ENCODE measurements at places on chromosomes 6 and 20.

DNA sequence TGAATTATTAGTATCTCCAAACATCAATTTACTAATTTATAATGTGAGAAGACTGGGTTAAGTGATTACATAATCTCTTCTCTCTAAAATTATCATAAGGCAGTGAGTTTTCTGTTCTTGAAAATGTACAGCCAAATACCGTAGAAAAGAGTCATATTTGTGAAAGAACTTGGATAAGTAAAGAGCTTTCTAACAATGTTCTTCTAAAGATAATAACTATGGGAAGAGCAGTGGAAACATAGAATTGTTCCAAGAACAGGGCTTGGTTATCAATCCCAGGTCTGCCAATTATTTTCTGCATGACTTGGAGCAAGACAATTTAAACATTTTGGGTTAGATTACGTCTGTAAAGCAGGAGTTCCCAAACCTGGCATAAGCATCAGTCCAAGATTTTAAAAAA is 198.1 kb upstream of the SGK1 start:
- DNase-seq: no peak

GRCh38 chr6:11493974-11494373 is 43.6 kb upstream of the TMEM170B start:
- DNase-seq: no peak

DNA sequence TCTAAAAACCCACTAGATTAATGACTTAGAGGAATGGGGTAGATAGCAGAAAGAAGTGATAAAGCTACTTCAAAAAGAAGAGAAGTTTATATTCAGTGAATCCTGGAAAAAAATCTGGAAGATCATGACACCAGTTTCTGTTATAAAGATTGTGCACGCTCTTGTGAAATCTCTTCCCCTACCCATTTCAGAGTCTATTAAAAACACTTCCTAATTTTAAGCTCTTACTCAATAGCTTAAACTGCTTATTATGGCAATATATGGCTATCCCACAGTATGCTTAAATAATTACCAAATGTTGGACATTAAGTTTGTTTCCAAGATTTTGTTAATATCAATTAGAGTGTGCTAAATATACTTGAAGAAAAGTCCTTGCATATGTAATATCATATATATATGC is 585.3 kb upstream of the MAN1A1 start:
- DNase-seq: no peak

- DNase-seq: no peak
These were observed 48.9 kb downstream of the ALDH5A1 start for GRCh38 chr6:24543683-24544082.

- DNase-seq: peak; percentile 58
These were observed 35.4 kb downstream of the MAN1A1 start for GRCh38 chr6:119313937-119314884.

- DNase-seq: no peak
These were observed 380.6 kb upstream of the JAG1 start for GRCh38 chr20:11054266-11054993.

- DNase-seq: peak; percentile 28
These were observed 143.5 kb downstream of the ZFP64 start for GRCh38 chr20:52047811-52048764.

- no peak for DNase-seq
These were observed 18.3 kb upstream of the WFDC9 start for GRCh38 chr20:45649312-45649863.

DNA sequence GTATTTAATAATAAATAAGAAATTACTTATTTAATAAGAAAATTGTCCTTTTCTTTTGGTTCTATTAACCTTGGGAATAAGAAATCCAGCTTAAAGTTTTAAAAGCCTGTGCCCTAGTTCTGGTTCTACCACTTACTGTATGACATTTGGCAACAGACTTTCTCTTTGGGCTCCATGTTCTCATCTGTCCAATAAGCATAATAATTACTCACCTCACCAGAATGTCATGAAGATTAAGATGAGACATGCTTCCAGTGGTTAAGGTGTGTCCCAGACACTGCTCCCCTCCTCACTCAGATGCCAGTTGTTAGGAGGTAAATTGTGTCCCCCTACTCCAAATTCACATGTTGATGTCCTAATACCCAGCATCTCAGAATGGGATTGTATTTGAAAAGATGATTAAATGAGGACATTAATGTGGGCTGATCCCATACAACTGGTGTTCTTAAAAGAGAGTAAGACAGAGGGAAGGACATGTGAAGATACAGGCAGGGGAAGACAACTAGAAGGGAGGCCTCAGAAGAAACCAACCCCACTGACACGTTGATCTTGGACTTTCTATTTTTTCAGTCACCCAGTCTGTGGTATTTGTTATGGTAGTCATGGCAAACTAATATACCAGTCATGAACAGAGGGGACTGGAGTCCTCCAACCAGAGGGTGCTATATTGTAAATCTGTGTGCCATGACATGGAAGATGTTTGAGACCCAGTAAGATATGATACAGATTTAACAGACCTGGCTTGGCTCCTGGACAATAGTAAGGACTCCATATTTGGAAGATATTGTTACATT is 6.4 kb upstream of the MICAL1 start:
- peak; percentile 23 for DNase-seq

- no peak for DNase-seq
These were observed 196.3 kb upstream of the SLC24A3 start for GRCh38 chr20:19016140-19016497.

- no peak for DNase-seq
These were observed 29.6 kb upstream of the MICB start for GRCh38 chr6:31468311-31468710.

DNA sequence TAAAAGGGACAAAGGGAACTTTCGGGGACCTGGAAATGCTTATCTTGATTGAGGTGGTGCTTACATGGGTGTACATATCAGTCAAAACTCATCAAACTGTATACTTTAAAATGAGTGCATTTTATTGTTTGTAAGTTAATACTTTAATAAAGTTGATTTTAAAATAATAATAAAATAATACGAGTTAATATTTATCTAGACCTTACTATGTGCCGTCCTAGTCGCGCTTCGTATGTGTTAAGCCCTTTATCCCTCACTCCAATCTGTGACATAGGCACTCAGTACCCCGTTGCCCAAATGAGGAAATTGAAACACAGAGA is 47.5 kb downstream of the PDYN start:
- no peak for DNase-seq

DNA sequence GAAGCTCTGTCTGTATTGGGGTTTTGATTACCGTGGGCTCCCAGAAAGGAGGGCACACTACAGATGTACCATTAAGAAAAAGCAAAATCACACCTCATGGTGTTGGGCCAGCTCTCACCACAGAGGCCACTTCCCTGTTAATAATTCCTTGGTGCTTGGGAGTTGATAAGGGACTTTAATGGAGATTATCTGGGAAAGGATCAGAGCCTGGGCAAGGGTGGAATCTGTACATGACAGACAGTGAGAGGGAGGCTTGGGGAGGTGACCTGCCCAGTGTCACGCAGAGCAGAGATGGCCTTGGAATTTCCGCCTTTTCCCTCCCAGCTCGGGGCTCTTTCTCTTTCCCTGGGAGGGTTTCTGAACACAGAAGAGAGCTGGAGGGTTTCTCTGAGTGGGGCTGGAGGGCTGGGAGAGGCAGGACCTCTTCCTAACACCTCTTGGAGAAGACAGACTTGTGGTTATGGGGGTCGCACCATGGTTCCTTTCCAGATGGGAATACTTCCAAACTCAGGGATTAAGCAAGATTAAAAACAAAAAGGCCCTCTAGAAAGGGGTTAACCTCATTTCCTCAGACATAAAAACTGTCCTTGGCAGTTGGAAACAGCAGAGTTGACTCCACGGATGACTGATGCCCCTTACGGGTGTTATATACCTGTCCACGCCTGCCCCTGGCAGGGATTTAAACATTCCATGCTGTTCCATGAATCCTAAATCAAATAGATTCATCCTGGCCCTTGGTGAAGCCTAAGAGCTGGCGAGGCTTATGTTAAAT is 16.8 kb upstream of the KCNK16 start:
- no peak for DNase-seq

All from CD4-positive, alpha-beta T cell treated with Interleukin-10 for 1 hour (primary cell).